ENCODE measurements at places on chromosomes 5 and 9.

GRCh38 chr5:169908864-169909263, 71.4 kb downstream of the INSYN2B start:
- DNase-seq = no peak

GRCh38 chr5:51414516-51414915, 31.3 kb downstream of the ISL1 start:
- DNase-seq = no peak

DNA sequence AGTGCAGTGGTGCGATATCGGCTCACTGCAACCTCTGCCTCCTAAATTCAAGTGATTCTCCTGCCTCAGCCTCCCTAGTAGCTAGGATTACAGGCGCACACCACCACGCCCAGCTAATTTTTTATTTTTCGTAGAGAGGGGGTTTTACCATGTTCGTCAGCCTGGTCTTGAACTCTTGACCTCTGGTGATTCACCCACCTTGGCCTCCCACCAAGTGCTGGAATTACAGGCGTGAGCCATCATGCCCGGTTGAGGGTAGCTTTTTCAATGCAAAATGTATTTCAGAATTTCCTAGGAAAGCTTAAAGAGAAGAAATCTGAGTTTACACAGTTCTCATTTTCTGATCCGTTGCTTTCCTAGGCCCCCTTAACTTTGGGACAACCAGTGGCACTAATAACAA, 15.7 kb downstream of the BDP1 start:
- no peak for DNase-seq

- DNase-seq = no peak
Measured at GRCh38 chr5:115487168-115487567, 57.4 kb downstream of the FEM1C start.

GRCh38 chr5:19297934-19298333, 690.1 kb downstream of the CDH18 start:
- no peak for DNase-seq

DNA sequence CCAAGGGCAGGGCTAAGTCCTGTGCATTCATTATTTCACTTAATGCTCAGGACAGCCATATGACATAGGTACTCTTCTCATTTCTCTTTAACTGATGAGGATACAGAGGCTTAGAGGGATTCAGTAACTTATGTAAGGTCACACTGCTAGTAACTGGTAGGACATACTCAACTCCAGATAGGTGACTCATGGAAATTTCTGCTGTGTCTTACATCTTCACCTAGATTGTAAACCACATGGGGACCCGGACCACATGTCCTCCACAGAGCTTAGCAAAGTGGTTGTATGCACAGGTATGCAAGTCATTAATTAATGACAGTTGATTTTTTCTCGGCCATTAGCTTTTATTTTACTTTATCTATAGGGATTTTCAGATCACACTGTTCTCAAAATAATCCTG, 29.3 kb downstream of the SLC1A1 start:
- DNase-seq = no peak

DNA sequence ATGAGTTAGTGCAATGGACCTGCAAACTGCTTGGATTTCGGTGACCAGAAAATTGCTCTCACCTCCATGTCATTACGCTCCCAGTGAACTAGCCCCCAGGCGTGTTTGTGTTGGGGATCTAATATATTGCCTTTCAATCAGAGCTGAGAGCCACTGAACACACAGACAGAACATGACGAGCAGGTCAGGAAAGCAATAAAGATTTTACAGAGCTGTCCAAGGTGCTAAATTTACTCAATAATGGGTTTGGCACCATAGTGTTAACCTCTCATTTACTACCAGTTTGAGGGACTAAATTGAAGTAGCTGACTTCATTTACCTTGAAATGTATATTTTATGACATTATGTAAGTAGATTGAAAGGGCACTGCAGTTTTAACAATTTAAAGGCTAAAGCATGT, 383.0 kb downstream of the EBF1 start:
- DNase-seq = no peak

- DNase-seq = no peak
Measured at GRCh38 chr5:151696470-151697061, 9.9 kb upstream of the SPARC start.

DNA sequence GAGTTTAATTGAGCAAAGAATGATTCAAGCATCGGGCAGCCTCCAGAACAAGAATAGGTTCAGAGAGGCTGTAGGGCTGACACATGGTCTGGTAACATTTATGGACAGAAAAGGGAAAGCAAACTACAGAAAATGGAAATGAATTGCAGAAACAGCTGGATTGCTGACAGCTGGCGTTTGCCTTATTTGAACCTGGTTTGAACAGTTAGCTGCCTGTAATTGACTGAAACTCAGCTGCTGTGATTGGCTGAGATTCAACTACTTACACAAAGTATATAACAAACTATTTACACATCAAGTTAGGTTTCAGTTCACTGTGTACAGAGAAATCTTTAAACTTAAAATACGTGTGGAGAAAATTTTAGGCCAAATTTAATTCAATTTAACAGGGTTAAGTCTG, 441.7 kb downstream of the PRELID2 start:
- no peak for DNase-seq

DNA sequence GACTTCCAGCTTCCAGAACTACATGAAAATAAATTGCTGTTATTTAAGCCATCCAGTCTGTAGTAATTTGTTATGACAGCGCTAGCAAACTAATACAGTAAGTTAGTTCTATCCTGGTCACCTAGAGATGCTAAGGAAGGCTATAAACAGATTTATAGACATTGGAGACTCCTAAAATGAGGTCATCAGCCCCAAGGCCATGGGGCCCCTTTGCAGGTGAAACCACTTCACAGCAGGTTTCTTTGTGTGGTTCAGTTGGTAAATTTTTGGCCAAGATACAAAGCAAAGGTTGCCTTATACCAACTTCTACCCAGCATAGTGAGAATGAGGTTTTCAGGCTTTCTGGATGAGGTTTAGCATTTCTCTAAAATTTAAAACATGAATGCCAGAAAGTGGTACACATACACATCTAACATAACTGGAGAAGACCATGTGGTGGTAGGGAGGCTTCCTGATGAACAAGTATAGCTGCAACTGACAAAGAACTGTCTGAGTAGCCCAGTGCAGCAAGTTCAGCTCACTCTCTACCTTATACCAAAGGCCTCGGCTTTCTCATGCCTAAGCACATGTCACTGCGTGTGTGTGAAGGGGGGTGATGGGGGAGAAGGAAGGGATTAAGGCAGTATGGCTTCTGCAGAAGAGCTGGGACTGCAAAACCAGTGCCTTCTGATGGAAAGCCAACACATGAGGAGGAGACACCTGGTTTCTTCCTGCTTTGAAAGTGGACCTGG, 264.6 kb upstream of the TAS2R1 start:
- no peak for DNase-seq

- DNase-seq = no peak
Measured at GRCh38 chr5:84343171-84343570, 41.5 kb downstream of the EDIL3 start.

GRCh38 chr5:80275347-80275746, 19.5 kb upstream of the SERINC5 start:
- peak; percentile 60 for DNase-seq

DNA sequence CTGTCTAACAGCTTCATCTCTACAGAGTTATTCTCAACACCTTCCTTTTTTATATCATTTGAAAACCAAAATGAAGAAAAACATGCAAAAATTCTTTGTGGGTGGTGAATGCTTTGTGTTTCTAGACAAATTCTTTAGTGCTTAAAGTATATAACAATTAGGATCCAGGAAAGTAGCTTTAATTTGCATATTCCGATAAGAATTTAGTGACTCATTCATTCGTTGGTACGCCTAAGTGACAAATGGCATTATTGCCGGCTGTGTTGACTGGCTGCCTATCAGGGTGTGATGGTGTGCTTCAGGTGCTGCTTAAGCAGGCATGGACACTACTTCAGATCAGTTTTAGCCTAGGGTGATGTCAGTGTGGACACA, 35.2 kb downstream of the LMNB1 start:
- DNase-seq = no peak

GRCh38 chr5:96785326-96786109, 22.2 kb downstream of the ERAP1 start:
- DNase-seq = no peak

DNA sequence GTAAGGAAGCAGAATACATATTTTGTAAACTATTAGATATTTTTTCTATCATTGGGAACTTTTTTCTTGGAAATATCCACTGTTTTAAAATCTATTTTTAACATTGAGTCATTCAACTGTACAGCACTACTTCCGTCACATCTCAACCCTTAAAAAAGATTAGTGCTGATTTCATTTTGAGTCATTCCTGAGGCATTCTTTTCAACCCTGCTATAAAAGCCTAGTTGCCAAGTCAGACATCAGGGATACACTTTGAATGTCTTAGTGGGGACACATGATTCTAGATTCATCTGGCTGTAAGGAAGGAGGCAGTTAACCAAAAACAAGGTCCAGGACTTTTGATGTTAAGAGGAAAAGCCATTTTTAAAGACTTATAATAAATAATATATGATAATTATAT, 160.9 kb downstream of the GIN1 start:
- no peak for DNase-seq

- DNase-seq = no peak
Measured at GRCh38 chr9:35730486-35730854, 1.5 kb downstream of the TLN1 start.

DNA sequence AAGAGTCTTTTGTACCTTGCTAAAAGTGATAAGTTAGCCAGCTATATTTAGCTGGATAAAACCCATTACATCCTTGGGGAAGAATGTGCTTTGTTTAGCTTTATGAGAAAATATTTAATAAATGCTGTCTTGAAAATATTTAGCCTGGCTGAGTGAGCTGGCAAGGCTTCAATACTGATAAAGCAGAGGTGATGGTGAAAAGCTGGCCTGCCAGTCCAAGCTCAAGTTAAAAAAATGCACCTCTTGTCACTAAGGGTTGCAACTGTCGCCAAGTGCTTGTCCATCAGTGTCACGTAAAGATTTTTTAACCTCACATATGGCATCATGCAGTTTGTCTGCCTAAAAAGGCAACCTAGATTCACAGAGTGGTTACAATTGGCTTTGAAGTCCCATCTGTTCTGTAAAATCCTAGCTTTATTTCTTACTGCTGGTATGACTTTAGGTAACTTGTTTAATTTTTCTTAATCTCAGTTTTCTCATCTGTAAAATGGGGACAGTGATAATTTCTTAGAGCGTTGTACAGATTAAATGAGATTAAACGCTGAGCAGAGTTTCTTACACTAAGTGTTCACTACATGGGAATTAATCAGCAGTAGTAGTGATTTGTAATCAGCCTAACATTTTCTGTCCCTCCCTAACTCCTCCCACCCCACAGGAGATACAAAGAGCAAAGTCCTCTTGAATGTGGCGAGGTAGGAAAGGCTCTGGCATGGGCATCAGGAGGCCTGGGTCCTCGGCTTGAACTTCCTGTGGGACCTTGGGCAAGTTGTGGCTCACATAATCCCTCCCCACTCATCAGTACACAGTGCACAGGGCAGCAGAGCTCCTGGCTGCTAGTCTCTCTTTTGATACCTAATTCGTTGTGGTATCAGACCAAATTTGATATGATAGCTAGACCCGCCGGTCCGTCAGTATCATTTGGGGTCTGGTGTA, 48.7 kb downstream of the PIK3R1 start:
- DNase-seq = no peak

GRCh38 chr9:136945333-136946227, 537 bp downstream of the C8G start:
- DNase-seq = no peak

DNA sequence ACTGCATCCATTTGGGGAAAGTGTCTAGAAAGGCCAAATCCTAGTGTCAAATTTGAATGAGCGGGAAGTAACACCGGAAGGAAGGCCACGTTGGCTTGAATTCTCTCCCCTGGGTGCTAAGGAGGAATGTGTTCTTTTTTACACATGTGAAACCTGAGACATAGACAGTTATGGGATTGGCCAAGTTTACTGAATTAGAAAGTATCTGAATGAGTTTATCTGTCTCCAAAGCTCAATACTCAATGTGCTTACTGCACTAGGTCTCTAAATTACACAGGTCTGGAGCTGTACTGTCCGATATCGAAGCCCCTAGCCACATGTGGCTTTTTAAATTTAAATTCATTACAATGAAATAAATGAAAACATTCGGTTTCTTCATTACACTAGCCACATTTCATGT, 6.0 kb downstream of the DMRT1 start:
- DNase-seq = no peak

GRCh38 chr9:133023117-133023890, 7.5 kb upstream of the GTF3C5 start:
- peak; percentile 13 for DNase-seq

GRCh38 chr9:123263227-123263626, 5.2 kb downstream of the STRBP start:
- no peak for DNase-seq

GRCh38 chr5:135253601-135254178, 145.3 kb downstream of the MACROH2A1 start:
- no peak for DNase-seq

GRCh38 chr5:31157720-31158119, 35.8 kb upstream of the CDH6 start:
- DNase-seq = no peak

DNA sequence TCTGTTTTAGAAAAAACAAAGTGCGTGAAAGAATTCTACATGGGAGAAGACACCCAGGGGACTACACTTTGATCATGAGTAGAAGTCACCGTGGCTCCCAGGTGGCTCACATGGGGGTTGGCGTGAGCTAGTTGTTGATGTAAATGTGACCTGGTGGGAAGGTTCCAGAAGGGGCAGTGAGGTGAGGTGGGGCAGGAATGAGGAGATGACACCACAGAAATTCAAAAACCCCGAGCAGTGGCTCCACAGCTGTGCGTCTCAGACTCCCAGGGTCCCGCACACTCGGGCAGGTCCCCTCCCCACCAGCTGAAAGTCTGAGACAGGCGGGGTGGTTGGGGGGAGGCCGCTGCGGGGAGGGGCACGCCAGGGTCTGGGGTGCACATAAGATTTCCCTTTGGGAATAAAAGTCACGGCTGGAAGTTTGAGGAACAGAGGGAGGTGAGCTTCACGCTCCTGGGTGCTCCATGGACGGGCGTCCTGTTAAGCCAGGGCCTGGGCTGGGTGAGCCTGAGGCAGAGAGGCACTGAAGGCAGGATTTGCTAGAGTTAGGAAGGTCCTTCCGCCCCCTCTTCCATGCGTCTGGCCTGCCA, 29.9 kb downstream of the GLT6D1 start:
- no peak for DNase-seq

Measured in CD4-positive, alpha-beta T cell (primary cell).